ENCODE measurements at places on chromosomes 3 and 15.
A peak's percentile ranks its signal among the peaks of the same experiment; 100 is the strongest.

DNA sequence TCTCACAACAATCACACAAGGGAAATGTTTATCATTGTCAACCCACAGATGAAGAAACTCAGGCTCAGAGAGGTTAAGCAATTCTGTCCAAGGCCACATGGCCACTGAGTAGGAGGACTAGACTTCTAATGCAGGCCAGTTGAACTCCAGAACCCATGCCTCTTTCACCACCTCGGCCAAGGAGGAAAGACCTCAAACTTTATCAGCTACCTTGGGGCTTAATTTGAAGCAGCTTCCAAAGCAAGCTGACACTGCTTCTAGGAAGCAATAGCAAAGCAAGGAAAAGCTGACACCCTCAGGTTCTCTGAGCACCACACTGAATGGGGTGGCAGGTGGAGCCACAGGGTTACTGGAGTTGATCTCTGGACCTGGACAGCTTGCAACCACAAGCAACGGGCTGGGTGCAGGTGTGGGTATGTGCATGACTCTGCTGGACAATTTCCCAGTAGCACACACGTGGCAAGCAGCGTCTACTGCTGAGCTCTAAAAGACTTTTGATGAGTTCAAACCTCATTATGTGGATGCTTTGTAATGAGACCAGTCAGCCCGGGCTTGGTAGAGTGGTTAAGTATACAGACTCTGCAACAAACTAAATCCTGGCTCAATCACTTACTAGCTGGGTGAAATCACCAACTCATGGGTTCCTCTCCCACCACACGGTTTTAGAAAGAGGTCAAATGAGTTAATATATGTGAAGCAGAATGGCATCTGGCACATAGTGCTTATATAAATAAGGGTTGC, 23.1 kb downstream of the CCNL1 start:
- no peak for DNase-seq

- no peak for DNase-seq
These were observed 18.4 kb upstream of the NEK10 start for GRCh38 chr3:27387625-27388024.

- no peak for DNase-seq
These were observed 215.8 kb downstream of the RYR3 start for GRCh38 chr15:33526532-33526931.

- DNase-seq, result no peak
These were observed 661.3 kb downstream of the NLGN1 start for GRCh38 chr3:174058804-174059203.

DNA sequence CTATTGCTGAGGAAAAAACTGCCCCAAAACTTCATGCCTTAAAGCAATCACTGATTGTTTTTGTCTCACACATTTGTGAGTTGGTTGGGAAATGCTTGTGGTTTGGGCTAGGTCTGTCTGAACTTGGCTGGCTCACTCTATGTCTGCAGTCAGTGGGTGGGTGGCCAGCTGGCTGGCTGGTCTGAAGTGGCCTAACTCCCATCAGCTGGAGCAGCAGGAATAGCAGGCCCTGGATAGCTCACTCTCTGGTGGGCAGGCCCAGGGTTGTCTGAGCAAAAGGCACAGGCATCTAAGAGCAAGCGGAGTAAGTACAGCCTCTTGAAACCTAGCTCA, 37.7 kb upstream of the PRR20G start:
- DNase-seq, result no peak

GRCh38 chr15:93088200-93088980, 621 bp downstream of the RGMA start:
- DNase-seq, result no peak

DNA sequence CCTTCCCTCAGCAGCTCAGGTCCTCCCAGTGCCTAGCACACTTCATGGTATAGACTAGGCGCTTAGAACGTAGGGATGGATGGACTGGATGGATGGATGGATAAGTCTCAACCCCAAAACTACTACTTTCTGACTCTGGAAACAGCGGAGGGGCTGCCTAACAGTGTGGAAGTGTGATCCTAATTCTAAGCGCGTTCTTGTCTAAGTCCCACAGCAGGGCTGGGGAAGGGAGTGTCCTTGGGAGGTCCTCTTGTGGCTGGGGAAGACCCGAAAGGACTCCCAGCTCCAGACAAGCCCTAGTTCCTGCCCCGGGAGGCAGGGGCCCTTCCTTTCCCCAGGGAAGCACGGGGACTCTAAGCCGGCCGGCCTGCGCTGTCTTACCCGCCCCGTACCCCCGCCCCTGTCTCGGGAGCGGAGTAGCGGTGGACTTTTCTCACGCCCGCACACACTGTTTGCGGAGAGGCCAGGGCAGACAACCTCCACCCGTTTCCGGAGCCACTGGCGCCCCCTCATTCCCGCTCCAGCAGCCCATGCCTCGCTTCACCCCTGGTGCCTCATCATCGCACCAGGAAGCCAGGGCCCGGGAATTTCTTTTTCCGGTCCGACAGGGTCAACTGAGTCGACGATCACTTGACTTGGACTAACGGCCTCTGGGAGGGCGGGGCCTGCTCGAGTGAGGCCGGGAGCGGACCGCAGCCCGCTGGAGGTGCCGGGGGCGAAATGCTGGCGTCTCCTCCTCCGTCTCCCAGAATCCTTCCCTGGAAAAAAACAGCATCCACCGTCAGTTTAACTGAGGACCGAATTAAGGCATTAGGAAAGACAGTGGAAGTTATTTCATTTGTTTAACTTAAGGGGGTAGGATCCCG, 133.3 kb downstream of the TBC1D2B start:
- peak; percentile 55 for DNase-seq

DNA sequence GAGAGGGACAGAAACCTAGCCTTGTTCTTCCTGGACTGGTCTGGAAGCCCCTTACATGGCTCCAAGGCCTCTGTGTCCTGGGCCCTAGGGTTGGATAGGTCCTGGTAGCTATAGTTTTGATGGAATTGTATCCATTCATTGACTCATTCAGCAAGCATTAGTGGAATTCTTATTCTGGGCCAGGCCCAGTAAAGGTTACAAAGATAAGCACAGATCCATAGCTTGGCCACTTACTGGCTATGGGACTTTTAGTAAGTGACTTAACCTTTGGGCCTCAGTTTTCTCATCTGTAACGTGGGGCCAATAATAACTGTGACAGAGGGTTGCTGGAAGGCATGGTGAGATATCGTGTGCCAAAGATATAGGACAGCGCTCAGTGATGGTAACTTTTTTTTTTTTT, 13.6 kb upstream of the DAG1 start:
- no peak for DNase-seq

DNA sequence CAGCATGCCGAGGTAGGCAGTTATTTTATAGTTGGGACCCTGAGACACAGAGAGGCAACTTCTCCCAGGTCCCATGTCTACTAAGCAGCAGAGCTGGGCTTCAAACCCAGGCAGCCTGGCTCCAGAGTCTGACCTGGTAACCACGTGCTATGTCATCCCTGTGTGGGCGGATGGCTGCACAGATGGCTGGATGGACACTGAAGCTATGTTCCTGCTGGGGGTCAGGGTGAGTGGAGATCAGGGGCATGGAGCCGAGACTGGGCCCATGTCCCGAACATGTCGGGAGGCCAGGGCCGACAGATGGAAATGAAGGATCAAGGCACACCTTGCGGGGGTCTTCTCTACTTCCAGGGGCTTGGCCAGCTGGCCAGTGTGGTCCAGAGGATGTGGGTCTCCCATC, 9.3 kb upstream of the FBLN2 start:
- DNase-seq, result no peak

- DNase-seq, result no peak
These were observed 231.1 kb upstream of the CNTN6 start for GRCh38 chr3:861721-862120.

GRCh38 chr3:170953736-170954135, 45.3 kb upstream of the EIF5A2 start:
- DNase-seq, result no peak

GRCh38 chr15:63530752-63531299, 26.4 kb downstream of the USP3 start:
- DNase-seq, result no peak

DNA sequence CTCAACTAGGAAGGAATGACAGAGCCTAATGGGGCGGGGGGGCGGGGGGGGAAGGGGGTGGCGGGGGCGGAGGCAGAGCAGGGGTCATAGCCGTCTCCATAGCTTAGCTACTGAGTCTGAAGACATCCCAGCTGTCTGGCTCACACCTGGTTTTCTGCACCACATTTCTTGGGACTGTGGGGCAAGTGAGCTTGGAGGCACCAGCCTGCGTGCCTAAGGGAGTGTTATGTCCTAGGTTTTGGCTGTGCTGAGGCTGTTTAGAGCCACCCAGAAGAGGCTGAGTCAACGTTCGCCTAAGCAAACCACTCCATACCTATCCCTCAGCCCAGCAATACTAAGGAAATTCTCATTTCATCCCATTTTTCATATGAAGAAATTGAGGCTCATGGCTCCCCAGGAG, 1.4 kb downstream of the IL17RD start:
- no peak for DNase-seq

- DNase-seq, result no peak
These were observed 120.8 kb upstream of the MCTP2 start for GRCh38 chr15:94110476-94111130.

- DNase-seq, result no peak
These were observed 442.6 kb upstream of the PDZRN3 start for GRCh38 chr3:74067296-74067695.

DNA sequence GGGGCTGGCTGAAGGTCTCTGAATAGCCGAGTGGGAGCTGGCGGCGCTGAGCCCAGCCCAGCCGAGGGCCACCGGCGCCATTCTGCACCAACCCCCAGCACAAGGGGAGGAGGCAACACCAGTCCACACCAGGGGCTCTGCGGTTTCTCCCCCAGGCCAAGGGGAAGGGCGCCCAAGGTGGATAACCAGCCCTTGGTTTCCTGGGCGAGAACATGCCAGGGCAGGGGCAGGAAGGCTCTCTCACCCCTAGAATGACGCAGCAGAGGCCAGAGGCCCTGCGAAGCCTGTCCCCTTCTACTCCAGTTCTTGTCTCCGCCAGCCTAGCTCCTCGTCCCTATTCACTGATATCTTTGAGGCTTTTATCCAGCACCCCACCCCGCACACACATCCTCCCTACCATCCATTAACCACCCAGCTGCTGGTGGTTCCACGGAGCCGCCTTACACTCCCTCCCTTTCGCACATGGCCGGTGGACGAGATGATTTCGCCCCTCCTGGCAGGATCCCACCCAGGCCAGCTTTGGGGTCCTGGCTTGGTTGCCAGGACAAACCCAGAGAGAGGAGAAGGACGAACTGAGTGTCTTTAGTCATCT, 1.3 kb downstream of the RBPMS2 start:
- DNase-seq, result no peak

DNA sequence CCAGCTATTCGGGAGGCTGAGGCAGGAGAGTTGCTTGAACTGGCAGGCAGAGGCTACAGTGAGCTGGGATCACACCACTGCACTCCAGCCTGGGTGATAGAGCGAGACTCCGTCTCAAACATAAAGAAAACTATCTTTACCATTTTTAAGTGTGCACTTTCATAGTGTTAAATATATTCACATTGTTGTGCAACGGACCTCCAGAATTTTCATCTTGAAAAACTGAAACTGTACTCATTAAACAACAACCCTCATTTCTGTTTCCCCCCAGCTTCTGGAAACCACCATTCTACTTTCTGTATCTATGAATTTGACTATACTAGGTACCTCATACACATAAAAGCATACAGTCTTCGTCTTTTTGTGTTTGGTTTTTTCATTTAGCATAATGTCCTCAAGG, 375.1 kb downstream of the SHQ1 start:
- no peak for DNase-seq

DNA sequence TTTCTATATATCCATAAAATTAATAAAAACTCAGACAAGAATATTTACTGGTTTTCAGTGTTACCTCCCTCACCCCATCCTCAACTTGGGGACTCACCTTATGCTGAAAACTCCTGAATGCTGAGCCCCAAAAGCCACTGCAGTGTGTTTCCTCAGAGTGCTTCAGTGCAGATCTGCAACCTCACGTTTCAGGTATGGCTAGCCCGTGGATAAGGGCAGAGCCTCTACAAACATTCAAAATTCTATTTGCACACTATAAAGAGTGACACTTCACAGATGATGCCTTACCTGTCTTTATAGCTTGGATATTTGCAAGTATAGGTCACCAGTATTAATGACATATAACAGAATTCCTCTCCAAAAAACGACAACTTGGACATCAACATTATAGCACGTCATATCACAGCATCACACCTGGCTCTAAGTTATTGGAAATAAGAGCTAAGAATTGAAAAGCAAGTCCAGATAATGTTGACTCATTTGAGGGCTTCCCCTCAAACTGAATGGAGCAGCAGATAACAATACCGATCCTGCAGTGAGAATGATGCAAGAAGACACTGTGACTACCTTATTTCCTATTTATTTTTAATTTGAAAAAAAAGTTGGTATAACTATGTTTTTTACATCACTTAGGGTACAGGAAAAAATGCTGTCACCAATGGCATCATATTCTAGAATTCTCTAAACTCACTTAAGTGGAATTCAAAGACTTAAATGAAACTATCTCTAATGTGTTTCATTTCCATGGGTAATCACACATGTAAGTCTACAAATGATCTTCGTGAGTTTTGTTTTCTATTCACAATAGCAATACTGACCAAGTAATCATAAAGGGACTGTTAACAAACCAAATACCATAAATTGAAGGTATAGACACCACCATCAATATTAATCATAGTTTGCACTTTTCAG, 40.7 kb upstream of the RSL24D1 start:
- DNase-seq, result no peak

- DNase-seq, result no peak
These were observed 549.4 kb upstream of the MDFIC2 start for GRCh38 chr3:70861855-70862254.

- no peak for DNase-seq
These were observed 59.8 kb downstream of the ZNF860 start for GRCh38 chr3:32041316-32041715.

GRCh38 chr3:133803469-133803868, 2.1 kb upstream of the SRPRB start:
- no peak for DNase-seq

DNA sequence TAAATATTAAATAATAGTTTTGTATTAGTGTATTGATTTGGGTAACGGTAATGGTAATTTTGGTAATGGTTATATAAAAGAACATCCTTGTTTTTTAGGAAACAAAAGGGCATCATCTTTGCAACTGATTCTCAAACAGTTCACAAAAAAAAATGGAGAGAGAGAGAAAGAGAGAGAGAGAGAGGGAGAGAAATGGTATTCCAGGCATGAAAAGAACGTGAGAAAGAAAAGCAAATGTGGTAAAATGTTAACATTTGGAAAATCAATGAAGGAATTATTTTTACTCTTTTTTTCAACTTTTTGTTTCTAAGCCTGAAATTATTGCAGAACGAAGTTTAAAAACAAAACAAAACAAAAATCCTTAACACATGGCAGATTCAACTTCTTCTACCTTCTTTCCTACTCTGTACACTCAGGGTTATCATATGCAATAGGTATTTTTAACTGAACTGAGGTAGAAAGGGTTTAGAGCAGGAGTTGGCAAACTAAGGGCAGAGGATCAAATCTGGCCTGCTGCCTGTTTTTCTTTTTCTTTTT, 2.2 kb upstream of the GLB1 start:
- DNase-seq, result no peak
